SK-N-DZ (cell line): ENCODE measurements at places on chromosomes 6 and 20.

- DNase-seq: no peak
Measured at GRCh38 chr6:150999107-150999506, 133.6 kb downstream of the MTHFD1L start.

DNA sequence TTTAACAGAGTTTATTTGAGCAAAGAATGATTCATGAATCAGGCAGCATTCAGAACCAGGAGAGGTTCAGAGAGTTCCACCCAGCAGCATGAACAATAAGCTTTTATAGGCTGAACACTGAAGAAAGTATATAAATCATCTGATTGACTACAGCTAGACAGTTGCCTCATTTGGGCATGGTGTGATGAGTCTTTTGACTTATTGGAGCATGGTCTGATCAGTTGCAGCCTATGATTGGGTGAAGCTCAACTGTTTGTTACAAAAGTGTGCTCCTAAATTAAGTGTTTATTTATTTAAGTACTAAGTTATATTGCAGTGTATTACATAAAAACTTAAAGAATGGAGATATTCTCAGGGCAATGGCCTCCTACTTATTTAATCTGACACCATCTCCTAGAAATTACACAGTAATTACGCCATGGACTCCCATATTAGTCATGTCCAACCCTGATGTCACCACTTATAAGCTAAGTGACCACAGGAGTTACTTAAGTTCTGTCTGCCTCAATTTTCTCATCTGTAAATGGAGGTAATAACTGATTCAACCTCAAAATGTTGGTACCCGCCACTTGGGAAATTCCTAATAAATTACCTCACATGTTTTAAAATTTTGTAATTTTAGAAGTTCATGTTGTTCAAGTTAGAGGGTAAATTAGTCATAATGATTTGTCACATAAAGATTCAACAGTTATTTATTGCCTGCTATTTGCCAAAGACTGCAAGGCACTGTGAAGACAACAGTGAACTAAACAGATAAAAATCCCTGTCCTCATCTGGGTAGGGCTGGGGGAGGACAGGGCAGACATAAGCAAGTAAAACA, 15.2 kb upstream of the ROS1 start:
- no peak for DNase-seq

DNA sequence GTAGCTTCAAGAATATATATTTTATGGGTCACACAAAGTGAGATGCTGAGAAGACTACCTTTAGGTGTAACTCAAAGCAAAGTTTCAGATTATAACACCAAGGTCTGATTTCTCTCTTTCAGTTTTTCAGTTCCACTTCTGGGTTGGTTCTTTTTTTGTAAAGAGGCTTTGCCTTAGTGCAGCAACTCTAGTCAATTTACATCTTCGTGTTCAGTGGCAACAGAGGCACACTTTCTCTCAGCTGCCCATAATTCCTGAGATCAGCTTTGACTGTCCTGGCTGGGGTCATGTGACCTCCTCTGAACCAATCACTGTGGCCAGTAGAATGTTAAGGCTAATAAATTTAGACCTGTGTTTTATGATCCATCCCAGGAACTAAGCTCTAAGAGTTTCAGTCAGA, 120.2 kb downstream of the TINAG start:
- no peak for DNase-seq

DNA sequence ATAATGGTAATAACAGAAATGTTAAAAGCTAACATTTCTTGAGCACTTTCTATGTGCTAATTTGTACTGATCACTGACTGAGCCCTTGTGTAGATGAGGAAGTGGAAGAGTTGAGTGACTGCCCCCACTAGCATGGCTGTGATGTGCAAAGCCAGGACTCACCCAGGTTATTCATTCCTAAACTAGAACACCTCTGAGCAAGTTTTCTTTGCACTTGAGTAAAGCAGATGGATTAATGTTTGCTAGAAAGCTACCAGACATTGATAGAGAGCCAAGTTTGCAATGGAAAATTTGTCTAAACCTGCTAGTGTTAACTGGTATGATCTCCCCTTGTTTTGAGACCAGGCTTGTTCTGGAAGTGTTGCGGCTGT, 467.4 kb upstream of the PLCB4 start:
- DNase-seq: no peak

GRCh38 chr6:88722686-88723085, 240.7 kb downstream of the RNGTT start:
- no peak for DNase-seq

GRCh38 chr6:51147756-51148155, 329.1 kb downstream of the TFAP2B start:
- no peak for DNase-seq

GRCh38 chr20:9577397-9577796, 63.0 kb downstream of the LAMP5 start:
- no peak for DNase-seq

GRCh38 chr6:33183071-33183683, 9.1 kb downstream of the COL11A2 start:
- DNase-seq: no peak

- DNase-seq: peak; percentile 8
Measured at GRCh38 chr6:143058987-143059386, 1.7 kb upstream of the AIG1 start.

DNA sequence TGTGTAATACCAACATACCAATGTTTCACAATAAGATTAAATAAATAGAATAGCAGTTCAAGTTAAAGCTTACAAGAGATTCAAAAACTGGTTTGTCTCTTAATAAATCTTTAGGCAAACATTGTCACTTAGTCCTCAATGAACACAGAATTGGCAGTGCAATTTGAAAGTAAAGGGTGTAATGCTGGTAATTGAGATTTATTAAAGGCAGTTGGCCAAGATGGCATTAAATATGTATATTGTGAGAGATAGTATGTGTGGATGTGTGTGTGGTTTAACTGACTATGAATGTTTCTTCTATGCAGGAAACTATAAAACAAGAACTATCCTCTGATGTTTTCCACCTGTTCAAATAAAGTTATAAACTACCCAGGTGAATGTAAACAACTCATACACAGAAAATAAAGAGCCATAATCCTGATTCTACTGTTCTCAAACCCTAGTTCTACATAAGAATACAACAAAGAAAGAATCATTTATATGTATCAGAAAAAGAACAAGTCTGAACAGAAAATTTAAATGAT, 267.9 kb upstream of the PTCHD4 start:
- no peak for DNase-seq

DNA sequence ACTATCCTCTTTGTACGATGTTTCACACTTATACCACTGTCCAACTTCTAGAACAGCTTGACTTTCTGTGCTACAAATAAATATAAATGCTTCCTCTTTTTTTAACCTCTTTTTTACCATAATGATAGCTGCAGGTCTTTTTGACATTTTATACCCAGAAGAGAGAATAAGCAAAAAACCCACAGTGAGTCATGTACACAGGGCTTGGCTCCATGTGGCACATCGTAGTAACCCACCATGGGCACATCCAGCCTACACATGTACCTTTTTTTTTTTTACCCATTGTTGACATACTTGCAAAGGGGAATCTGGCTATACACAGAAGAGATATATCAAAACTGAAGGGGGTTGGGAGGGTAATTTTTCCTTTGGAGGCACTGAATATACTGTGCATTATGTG, 59.5 kb upstream of the RSPO3 start:
- DNase-seq: no peak

GRCh38 chr20:53652090-53652858, 58.6 kb upstream of the ZNF217 start:
- no peak for DNase-seq

DNA sequence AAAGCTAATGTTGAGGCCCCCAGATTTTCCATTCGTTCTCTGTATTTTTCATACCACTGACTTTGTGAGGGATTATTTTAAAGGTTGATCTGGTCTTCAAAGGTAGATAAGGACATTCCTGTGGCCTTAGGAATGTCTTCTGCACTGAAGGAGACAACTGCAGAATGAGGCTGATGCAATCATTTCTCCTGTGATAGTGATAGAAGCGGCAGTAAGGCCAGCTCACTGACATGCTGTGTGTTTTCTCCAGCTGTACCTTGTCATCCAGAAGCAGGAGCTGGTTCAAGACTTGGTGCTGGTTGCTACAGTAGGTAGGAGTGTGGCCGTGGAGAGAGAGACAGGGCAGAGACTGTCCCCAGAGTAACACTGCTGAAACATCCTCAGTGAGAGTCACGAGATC, 53.8 kb downstream of the DCBLD1 start:
- DNase-seq: no peak

DNA sequence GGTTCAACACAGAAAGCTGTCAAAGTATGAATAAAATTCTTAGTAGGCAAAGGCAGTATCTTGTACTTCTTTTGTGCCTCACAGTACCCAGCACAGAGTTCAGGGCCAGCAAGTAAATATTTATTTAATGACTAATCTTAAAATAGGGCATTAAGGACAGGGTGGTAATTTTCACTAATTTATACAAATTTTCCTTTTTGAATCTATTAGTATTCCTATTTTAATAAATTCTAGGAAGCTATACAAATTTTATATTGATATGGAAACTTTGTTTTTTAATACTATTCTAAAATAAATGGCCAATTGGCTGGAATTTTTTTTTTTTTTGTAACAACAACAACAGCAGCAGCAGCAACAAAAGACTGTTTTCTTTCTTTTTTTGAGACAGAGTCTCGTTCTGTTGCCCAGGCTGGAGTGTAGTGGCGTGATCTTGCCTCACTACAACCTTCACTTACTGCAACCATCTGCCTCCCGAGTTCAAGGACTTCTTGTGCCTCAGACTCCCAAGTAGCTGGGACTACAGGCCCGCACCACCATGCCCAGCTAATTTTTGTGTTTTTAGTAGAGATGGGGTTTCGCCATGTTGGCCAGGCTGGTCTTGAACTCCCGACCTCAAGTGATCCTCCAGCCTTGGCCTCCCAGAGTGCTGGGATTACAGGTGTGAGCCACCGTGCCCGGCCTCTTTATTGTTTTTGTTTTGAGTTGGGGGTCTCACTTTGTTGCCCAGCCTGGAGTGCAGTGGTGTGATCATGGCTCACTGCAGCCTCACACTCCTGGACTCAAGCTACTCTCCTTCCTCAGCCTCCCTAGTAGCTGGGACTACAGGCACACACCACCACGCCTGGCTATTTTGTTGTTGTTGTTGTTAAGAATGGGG, 85.2 kb downstream of the FKBP5 start:
- DNase-seq: no peak

- no peak for DNase-seq
Measured at GRCh38 chr20:45975686-45976085, 3.7 kb upstream of the ZNF335 start.

GRCh38 chr20:42530855-42531448, 658.8 kb downstream of the PTPRT start:
- peak; percentile 20 for DNase-seq

GRCh38 chr6:147142684-147143245, 61.5 kb upstream of the STXBP5 start:
- DNase-seq: no peak

- no peak for DNase-seq
Measured at GRCh38 chr6:5899216-5900045, 107.3 kb downstream of the NRN1 start.

- no peak for DNase-seq
Measured at GRCh38 chr6:31005249-31006020, 4.8 kb upstream of the MUC22 start.

DNA sequence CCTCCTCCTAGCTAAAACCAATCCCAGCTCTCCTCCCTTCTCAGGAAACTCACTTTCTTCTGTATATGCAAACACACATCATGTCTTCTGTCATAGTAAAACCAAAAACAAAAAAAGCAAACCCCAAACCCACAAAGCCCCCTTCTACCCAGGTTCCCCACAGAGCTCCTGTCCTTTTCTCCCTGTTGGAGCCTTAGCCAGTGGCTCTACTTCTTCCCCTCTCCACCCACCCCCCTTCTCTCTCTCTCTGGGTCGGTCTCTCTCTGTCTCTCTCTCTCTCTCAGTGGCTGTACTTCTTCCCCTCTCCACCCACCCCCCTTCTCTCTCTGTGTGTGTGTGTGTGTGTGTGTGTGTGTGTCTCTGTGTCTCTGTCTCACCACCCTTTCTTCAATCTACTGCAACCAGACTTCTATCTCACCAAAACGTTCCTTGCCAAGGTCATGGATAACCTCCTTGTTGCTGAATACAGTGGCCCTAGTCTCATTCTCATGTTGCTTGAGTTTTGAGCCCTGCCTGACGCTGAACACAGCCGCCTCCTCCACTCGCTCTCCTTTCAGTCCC, 8.7 kb upstream of the OSER1 start:
- no peak for DNase-seq

DNA sequence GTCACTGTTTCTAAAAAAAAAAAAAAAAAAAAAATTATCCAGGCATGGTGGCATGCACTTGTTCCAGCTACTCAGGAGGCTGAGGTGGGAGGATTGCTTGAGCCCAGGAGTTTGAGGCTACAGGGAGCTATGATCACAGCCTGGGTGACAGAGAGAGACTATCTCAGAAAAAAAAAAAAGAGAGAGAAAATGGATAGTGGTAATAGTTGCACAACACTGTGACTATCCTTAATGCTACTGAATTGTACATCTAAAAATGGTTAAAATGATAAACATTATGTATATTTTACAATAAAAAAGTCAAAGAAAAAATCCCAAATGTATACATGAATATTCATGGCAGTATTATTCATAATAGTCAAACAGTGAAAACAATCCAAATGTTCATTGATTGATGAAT, 23.0 kb downstream of the FERMT1 start:
- DNase-seq: no peak

- no peak for DNase-seq
Measured at GRCh38 chr6:155738602-155739105, 283.0 kb upstream of the NOX3 start.

DNA sequence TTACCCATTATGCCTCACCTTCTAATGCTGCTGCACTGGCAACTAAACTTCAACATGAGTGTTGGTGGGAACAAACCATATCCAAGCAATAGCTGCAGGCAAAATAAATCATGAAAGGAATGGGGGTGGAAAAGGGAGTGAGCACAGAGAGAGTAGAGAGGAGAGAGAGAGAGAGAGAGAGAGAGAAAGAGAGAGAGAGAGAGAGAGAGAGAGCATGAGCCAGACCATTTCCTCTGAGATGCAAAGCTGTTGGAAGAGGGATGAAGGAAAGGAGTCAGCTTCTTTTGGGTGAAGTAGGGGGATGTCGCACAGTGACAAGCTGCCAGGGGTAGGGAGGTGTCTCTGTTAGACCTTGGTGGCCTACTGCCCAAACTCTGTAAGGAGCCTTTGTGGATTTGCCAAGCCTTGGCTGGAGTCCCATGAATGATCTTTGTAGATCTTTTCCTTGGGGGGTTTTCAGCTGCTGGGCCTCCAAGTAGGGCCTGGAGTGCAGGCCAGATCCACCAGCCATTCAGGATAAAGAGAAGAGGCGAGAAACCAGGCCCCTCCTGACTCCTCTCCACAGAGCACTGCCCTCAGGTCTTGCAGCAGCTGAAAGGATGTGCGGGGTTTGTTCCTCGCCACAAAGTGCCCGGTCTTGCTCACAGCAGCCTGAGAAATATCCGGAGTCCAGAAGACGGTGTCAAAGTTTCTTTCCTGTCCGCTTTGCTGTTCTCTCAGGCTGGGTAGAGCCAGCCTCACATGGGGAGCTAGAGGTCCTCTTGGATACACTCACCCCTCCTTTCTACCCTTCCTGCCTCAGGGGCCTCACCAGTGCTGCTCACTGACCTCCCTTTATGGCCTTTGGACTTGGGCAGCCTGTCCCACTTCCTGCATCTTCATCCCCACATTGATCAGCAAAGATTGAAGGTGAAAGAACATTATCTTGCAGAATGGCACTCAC, 17.8 kb downstream of the BTBD3 start:
- no peak for DNase-seq
